NCI-H187 treated with DMSO at 0.1 percent for 48 hours (cell line): ENCODE measurements at places on chromosomes 16 and 17.

DNA sequence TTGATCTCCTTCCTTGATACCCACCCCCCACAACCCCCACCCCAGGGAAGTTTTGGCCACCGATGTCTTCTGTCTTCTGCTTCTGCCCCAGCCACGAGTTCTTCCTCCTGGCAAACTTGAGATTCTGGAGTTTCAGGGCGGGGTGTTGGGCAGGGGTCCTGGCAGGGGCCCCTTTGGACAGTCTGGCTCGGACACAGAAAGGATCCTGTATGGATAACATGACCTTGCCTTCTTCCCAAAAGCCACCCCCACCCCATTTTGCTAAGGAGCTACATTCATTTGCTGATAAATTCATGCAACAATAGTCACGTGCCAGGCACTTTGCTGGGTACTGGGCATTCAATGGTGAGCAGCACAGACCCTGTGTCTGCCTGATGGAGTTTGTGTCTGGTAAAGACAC, 5.9 kb upstream of the COL1A1 start:
- no peak for DNase-seq

DNA sequence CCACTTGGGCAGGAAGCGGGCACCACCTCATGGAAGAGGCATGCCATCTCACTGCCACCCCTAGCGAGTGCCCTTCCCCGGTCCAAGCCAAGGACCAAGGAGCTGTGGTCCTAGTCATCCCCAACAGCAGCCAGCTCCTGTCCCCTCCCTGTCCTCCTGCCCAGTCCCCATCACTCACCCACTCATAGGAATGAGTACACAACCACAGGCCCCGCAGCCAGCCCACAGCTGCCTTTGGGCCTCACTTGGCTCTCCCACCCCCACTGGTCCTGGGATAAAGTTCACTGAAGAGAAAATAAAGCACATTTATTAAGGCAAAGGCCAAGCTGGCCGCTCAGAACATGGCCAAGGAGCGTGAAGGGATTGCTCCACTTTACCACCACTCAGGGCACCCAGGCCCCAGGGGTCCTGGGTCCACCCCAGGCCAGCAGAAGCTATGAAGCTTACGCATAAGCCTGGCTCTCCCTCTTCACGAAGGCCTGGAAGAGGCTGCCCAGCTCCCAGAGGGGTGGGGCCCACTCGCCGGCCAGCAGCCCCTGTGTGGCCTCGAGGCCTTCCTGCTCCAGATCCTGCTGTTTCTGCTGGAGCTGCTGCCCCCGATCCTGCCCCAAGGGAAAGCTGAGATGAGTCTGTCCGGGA, 3.6 kb downstream of the SCRN2 start:
- no peak for DNase-seq

GRCh38 chr17:64771980-64772844, 110.1 kb upstream of the SMURF2 start:
- no peak for DNase-seq

DNA sequence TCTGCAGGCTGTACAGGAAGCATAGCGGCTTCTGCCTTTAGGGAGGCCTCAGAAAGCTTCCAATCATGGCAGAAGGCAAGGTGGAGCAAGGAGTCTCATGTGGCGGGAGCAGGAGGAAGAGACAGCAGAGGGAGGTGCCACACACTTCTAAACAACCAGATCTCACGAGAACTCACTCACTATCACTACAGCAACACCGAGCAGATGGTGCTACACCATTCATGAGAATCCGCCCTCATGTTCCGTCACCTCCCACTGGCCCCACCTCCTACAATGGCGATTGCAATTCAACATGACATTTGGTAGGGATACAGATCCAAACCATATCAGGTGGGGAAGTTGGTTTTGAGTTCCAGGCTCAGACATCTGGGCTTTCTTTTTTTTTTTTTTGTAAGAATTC, 31.9 kb upstream of the NUDT7 start:
- no peak for DNase-seq

- no peak for DNase-seq
Observed at GRCh38 chr16:86524029-86524428, 13.7 kb downstream of the FOXF1 start.

DNA sequence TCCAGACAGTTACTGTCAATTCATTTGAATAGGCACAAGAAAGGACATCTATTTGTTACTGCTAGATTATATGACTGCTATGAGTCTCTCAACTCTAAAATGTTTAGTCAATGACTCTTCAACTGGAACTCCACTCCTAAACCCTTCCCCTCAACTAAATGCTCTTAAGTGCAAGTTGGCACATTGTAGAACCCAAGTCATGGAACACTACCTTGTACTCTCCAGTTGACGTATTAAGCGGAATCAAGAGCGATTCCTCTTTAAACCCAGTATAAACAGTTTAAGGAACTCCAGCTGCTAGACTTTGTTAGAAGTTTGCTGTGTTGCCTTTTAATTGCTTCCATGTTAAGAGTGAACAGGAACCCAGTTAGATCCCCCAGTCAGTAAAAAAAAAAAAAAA, 44.6 kb downstream of the STH start:
- DNase-seq: peak; percentile 8

DNA sequence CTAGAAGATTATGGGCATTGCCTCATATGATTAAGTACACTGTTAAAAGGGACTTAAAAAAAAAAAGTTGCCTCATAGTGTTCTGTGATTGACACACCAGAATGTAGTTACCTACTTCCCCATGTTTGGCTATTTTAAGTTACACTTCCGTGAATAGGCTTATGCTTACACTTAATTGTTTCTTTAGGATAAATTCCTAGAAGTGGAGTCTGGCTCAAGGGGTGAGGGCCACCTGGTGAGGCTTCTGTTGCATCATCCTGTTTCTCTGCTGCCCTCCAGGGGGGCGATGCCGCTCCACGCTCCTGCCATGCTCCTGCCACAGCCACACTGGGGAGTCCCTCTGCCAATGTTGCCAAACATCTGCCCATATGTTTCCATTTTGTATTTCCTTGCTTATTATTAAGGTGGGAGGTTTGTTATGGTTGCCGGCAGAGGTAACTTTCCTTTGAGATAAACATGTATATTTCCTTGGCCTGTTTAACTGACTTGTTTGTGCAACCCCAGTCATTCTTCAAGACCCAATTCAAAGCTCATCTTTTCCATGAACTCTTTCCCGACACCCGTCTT, 73.1 kb downstream of the KSR1 start:
- DNase-seq: no peak

GRCh38 chr17:15882777-15883176, 62.2 kb upstream of the ADORA2B start:
- DNase-seq: no peak

DNA sequence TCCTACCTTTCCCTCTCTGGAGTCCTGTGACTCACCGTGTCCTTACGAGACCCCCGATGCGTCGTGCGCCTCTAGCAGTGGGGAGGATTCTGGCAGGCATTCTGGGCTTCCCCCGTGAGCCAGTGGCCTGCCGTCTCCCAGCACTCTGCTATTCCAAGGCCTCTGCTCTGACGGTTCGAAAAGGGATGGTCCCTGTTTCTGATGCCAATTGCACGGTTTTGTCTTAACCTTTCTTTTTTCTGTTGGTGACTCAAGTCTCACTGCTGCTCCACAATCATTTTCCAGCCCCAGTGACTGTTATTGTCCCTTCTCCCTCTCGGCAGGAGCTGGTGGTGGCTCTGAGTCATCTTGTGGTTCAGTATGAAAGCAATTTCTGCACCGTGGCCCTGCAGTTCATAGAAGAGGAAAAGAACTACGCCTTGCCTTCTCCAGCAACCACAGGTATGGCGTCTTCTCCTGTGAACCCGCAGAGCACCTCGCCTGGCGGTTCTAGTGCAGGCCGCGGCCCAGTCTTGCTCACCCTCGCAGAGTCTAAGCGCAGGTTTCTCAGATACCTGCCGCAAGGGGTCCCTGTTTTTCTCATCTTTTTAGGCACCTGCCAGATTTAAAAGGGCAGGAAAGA, 100.1 kb upstream of the CHMP6 start:
- DNase-seq: no peak

GRCh38 chr16:15032547-15033308, 23.1 kb downstream of the NTAN1 start:
- DNase-seq: no peak

GRCh38 chr16:49632086-49632794, 223.7 kb downstream of the ZNF423 start:
- no peak for DNase-seq

DNA sequence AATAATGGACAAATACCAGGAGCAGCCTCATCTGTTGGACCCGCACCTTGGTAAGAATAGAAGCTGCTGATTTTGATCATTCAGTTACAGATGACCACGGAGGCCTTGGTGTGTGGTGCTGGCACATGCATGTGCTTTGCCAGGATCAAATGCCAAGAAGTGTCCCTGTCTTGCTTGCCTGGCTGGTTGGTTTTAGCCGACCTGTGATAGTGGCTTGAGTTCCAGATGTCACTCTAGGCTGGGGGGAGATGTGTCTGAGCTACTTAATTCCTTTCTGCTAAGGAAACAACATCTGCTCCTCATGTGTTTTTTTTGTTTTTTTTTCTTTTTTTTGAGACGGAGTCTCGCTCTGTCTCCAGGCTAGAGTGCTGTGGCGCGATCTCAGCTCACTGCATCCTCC, 4.3 kb downstream of the TBCD start:
- DNase-seq: no peak

GRCh38 chr17:77420804-77421629, 280.2 kb downstream of the SEC14L1 start:
- peak; percentile 89 for DNase-seq

GRCh38 chr16:797686-798085, 2.8 kb downstream of the GNG13 start:
- DNase-seq: no peak

- DNase-seq: no peak
Observed at GRCh38 chr17:81428121-81428515, 32.9 kb downstream of the BAHCC1 start.
